ENCODE measurements at places on chromosomes 13 and 19.

- DNase-seq: no peak
These were observed 69.9 kb upstream of the KCTD15 start for GRCh38 chr19:33726756-33727155.

- DNase-seq: no peak
These were observed 156.4 kb downstream of the MYO16 start for GRCh38 chr13:108785844-108786243.

DNA sequence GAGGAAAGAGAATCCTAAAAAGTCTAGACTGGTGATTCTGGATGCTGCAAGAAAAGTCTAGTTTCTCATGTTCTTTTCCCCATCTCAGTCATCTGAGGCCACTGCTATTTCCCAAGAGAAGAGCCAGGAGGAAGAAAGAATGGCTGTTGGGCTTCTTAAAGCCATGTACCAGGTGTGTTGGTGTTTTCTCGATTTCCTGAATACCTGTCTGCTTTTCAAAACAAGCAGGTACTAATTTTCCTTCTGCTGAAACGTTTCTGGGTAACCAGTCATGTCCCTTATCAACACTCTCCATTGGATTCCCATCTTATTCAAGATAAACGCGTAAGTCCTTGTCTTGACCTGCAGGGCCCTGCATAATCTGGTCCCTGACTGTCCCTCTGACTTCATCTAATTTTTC, 1.1 kb downstream of the ZNF570 start:
- DNase-seq: no peak

GRCh38 chr19:1854542-1855039, 6.3 kb upstream of the REXO1 start:
- no peak for DNase-seq
